Heart right ventricle (tissue), 16 donors: ENCODE measurements at places on chromosomes 1 and 21. TPM values are rescaled to one million over a fixed set of nuclear protein-coding genes. Genes with fewer than 3 reads are reported as not detected.

The SPATA45 gene
- total RNA-seq: not detected

The SPRR1B gene
- total RNA-seq: not detected

DNA sequence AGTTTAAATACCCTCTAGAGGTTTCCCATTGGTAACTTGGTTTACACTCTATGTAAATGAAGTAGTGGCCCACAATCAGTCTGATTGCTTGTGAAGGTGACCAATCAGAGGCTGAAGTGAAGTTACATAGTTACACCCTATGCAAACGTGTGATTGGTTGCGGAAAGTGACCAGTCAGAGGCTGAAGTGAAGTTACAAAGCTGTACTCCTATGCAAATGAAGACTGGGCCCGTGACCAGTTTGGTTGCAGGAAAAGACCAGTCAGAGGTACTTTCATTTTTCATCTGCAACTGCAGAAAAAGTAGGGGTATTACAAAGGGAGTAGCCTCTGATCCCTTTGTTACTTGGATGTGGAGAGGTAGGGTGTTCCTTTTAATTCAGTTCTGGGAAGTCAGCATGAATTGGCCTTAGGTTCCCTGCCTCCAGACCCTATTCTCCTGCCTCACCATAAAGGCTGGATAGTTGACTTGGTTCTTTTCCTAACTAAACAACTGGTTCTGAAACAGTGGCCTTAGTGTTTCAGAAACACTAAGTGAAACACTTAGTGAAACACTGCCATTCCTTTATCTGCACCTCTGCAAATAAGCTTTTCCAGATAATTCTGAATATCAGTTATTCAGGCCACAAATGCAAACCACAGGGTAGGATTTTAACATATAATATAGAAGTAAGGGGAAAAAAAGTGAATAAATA is 39.3 kb downstream of the MAGI3 start:
- DNase-seq: peak; percentile 14

The LMX1A gene
- total RNA-seq: not detected

The FCGR2B gene
- total RNA-seq: 14.3 TPM

GRCh38 chr1:198878566-198878965 is 239.7 kb downstream of the PTPRC start:
- no peak for DNase-seq

The SLC19A1 gene
- 6.3 TPM for total RNA-seq

The KLF17 gene
- not detected for total RNA-seq

The SNRNP40 gene
- total RNA-seq: 16.2 TPM

GRCh38 chr1:15257309-15257708 is 10.3 kb downstream of the FHAD1 start:
- no peak for DNase-seq

DNA sequence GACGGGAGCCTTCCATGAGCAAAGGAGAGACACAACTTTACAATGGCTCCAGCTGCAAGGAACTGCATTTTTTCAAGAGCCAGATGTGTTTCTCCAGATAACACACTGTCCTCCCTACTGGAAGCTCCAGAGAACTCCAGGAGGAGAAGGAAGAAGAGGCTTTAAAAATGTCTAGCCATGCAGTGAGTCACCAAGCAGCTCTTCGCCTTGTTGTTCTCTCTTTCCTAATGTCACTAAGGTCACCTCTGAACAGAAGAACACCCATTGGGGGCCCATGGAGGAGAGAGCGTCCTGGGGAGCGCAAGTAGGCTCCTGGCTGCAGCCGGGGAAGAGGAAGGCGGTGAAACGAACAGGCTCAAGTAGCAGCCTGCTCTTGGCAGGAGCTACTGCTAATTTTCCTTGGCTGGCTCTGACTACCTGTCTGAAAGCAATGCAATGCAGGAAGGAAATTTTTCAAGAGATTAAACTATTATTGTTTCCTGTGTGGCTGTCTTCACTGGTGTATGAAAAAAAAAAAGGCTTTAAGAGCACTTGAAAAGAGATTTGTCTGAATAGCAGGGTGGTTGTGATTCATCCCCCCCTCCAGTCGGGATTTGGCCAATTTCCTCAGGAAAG is 321.9 kb downstream of the SETD4 start:
- peak; percentile 16 for DNase-seq

The FCRL6 gene
- not detected for total RNA-seq

The OPTC gene
- total RNA-seq: not detected

DNA sequence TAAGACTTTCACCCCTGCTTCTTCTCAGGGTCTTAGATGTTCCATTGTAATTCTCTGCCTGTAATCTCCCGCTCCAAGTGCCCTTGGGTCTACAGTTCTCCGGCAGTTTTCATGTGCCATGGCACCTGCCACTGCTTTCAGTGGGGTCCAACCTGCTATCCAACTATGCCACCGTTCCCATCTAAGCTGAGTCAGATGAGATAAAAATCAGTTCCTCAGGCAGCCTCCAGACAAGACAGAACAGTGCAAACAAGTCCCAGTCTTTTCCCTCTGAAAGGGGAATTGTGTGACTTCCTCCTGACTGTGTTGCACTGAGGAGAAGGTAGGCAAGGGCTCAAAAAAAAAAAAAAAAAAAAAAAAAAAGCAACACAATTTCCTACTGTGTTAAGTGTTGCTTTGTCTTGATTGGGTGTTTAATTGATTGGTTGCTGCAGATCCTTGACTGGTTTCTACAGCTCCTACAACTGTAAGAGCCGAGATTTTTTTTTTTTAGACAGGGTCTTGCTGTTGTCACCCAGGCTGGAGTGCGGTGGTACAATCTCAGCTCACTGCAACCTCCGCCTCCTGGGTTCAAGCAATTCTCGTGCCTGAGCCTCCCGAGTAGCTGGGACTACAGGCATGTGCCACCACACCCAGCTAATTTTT is 50.7 kb downstream of the EBNA1BP2 start:
- no peak for DNase-seq

DNA sequence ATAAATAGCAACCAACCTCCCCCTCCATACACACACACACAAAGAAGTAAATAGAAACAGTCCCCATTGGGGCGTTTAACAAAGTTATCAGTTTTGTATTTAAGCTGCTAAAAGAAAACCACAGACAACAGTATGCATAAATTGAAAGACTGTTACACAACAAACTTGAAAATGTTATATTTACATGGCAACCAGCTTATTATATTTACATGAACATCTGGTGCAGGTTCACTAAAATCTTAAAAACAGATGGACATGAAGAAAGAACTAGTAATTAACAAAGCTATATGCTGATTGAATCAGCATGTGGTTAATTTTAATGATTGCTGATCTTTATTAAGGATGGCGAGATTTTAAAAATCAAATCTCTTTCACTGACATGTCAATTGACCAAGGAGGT is 384.7 kb downstream of the LRRIQ3 start:
- no peak for DNase-seq
